ENCODE measurements at places on chromosomes 12 and 14.

DNA sequence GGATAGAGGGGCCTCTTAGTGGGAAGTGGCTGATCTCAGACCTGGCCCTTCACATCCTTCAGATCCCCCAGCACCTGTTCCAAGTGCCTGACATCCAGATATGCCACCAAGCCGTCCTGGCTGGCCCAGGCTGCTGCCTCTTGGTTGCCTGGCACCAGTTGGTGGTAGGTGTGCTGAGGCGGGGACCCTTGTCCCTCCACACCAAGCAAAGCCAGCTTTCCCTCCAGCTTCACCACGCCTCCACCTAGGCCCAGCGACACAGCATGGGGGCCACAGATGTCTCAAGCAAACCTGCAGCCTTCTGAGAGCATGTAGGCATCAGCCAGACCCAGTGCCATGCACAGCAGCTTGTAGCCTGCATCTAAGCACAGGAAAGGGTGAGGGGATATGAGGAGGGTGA, 3.5 kb upstream of the CD63 start:
- DNase-seq: no peak

- no peak for DNase-seq
Measured at GRCh38 chr12:10235761-10236631, 23.3 kb downstream of the GABARAPL1 start.

GRCh38 chr12:54300225-54300731, 537 bp downstream of the NFE2 start:
- no peak for DNase-seq

DNA sequence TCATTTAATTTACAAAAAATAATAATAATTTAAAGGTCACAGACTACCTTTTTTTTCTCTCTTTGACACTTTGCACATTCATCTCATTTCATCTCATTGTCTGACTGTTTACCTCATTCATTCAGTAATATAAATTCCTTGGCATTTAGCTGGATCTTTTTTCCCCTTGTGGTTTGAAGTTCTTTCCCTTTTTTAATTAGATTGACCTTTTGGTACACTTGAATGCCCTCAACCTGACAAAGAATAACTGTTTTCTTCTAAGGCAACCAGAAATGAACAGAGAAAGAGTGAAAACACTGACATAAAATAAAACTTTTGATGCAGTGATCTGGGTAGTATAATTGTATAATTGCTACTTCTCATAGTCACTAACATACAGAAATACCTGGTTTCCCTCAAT, 774.9 kb upstream of the NOVA1 start:
- no peak for DNase-seq

DNA sequence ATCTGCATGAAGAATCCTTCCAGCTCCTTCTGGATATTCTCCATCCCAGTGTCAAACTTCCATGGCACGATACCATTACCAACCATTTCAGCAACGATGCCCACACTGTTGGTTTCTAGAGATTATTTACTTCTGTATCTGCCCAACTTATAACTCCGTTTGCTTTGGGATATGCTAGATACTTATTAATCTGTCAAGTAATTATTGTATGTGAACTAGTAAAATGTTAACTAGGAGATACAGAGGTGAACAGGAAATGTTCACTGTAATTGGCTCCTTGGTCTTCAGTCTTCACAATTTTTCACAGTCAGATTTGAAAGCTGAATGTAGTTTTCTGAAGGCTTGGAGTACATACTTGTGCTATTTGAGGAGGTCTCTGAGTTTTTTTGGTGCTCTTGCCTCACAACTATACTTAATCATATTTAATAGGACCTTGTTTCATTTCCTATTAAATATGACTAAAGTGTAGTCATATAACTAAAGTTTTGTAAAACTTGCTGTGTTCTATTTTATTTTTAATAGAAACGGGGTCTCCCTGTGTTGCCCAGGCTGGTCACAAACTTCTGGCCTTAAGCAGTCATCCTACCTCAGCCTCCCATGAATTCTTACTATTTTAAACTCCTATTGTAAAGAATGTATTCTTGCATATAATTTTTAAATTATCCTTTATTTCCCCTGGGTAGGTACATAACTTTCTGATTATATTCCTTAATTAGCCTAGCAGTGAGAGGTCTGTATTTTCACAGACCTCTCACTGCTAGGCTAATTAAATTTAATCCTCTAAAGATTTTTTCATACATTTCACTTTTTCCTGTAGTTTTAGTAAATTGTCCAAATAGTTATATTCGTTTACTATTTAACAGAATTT, 79.7 kb downstream of the FGD4 start:
- no peak for DNase-seq

GRCh38 chr12:97404543-97404942, 58.1 kb upstream of the RMST start:
- DNase-seq: no peak

DNA sequence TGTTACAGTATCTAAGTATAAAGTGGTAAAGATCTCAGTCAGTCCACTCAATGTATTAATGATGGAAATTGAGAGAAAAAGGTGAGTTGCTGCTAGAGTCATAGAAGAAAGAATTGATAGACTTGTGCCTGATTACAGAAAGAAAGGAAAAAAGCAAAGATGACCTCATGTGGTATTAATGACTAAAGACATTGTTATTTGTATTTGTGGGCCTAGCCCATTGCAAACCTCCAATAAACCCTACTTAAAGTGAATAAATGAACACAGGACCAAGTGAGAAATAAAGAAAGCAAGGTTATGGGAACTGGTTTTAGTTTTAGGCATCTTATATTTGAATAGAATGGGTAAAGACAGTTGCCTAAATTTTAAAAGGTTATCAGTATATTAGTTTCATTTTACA, 105.5 kb downstream of the SYT1 start:
- no peak for DNase-seq

DNA sequence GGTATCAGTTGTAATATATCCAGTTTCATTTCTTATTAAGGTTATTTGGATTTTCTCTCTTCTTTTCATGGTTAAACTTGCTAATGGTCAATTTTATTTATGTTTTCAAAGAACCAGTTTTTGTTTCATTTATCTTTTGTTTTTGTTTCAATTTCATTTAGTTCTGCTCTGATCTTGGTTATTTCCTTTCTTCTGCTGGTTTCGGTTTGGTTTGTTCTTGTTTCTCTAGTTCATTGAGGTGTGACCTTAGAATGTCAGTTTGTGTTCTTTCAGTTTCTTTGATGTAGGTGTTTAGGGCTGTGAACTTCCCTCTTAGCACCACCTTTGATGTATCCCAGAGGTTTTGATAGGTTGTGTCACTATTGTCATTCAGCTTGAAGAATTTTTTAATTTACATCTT, 145.6 kb upstream of the SLCO1B1 start:
- no peak for DNase-seq

- no peak for DNase-seq
Measured at GRCh38 chr12:113189361-113189760, 3.8 kb downstream of the RITA1 start.

Data from stimulated activated CD4-positive, alpha-beta T cell treated with anti-CD3 and anti-CD28 coated beads, TNF-alpha, amount 100 ng/mL, for 1 hour (primary cell).